ENCODE measurements at places on chromosomes 3 and 15.

DNA sequence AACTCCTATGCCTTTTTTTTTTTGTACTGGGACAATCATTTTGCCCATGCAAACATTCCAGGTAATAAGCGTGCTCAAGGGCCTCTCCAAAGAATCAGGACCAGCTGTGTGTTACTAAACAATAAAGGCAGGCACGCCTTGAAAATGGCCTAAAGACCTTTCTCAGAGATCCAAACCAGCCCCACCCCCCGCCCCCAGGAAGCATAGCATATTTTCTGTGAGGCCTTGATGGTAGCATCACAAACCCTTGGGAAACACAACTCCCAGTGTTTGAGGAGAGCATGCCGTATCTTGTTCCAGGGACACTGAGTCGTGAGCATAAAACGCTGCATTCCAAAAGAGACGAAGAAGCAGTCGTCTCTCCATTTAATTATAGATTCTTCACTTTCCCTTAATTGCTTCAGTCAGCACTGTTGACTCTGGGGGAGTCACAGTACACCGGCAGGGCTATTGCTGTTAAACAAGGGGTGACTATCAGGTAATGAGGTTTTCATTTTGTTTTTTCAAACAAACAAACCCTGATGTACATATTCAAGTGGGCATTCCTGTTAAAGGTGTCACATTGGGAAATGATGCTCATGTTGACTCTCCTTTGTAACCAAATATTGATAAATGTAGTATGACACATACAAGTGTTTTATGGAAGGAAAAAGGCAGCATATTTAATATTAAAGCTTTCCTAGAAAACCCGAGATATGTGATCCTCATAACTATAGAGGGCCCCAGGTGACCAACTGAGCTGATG lies 4.4 kb upstream of the TPM1 start:
- no peak for DNase-seq

DNA sequence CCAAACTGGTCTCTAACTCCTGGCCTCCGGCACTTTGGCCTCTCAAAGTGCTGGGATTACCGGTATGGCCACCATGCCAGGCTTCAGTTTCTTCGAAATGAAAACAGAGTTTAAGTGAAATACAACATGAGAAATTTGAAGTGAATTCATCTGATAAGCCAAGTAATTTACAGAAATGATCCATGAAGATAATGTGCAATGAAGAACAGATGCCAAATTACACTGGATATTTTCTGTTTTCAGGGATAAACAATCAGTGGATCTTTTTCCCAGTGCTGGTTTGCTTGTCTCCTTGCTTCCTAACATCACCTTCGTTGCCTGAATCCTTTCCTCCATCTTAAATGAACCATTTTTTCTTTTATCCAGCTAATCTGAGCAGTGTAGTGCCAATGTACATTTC lies 46.2 kb upstream of the SUCLG2 start:
- no peak for DNase-seq

DNA sequence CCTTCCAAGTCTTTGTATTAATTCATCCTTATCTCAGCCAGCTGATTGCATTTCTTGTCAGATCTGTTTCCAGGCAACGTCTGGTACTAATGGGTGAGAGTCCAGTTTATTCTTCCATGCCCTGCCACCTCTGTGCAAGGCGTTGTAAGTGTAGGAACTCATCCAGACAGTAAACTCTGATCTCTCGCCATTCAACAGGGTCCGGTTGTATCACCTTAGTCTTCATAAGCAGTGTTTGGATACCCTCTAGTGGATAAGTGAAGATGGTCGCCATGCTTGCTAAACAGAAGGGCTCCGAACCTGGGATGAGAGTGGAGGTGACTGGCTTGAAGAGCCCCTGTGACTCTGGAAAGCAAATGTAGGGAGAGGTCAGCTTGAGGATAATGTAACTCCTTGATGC lies 51.6 kb upstream of the CMTM7 start:
- DNase-seq, result peak; percentile 26

- peak; percentile 60 for DNase-seq
Observed at GRCh38 chr3:197083486-197083885, 53.9 kb upstream of the MELTF start.

DNA sequence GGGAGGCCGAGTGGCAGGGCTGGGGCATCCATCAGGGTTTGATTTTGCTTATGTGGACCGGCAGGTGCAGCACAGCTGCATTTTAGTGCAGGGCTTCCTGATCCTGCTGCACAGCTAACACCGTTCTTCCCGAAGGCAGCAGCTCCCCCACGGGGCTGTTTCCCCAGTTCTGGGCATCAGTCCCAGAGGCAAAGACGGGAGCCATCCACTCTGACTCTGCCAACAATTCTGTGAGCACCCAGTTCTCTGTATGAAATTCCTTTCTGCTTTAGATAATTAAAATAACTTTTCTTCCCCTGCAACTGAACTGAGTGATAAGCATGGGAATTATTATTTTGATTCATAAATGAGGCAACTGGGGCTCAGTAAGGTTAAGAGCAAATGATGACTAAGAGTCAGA lies 262.9 kb upstream of the ATP10A start:
- DNase-seq, result no peak

- no peak for DNase-seq
Observed at GRCh38 chr3:127411083-127411727, 123.4 kb upstream of the PRR20G start.

GRCh38 chr3:57158325-57158724 lies 6.8 kb downstream of the IL17RD start:
- no peak for DNase-seq

GRCh38 chr3:129687586-129688125 lies 81.2 kb upstream of the PLXND1 start:
- DNase-seq, result no peak

- peak; percentile 34 for DNase-seq
Observed at GRCh38 chr15:50315814-50316630, 39.0 kb downstream of the GABPB1 start.

- peak; percentile 8 for DNase-seq
Observed at GRCh38 chr15:48084759-48085590, 35.8 kb upstream of the SLC24A5 start.

DNA sequence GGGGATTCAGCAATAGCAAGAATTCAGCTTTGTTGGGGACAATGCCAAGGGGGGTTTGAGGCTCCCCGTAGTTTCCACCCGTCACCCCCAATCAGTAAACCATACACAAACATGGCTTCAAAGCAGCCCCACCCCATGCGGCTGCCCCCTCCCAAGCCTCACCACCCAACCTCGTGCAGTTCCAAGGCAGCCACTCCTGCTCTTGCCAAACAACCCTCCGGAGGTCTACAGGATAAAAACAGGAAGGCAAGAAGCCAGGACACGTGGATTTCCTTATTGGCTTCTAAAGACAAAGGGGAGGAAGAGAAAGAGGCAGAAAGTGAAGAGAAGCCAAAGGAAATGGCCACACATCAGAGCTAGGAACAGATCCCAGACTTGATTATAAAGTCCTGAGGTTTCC lies 121.1 kb downstream of the SHQ1 start:
- no peak for DNase-seq

- no peak for DNase-seq
Observed at GRCh38 chr3:157427901-157428300, 8.7 kb upstream of the PTX3 start.

DNA sequence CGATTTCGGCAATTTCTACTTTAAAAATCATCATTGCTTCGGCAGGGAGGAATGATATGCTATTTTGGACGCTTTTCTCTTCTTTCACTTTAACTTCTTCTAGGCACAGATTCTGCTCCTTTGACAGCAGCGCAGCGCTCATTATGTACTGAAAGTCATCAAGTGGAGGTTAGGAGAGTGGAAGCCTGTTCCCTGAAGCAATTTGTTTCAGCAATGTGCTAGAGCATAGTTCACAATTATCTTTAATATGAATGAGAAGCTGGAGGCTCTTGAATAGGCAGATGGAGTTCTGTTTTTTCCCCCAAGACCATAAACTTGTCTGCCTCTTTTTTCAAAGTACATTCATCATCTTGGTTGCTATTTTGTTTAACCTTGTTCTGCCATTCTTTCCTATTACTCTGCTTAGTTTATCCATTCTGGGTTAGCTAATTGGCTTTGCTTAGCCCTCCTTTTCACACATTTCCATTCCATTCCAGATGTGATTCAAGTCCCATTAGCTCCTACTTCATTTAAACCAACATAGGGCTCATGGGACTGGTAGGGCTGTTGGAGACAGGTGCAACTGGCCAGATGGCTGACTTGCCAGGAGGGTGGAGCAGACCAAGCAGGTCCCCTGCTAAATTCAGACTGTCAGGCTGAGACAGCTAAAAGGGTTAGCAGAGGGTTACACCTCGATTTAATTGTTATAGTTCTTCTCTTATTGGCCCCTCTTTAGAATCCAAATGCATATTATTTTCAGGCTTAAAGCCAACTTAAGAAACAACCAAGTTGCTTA lies 534.7 kb upstream of the CBLB start:
- DNase-seq, result no peak

- DNase-seq, result no peak
Observed at GRCh38 chr15:77126529-77127326, 55.8 kb upstream of the TSPAN3 start.

DNA sequence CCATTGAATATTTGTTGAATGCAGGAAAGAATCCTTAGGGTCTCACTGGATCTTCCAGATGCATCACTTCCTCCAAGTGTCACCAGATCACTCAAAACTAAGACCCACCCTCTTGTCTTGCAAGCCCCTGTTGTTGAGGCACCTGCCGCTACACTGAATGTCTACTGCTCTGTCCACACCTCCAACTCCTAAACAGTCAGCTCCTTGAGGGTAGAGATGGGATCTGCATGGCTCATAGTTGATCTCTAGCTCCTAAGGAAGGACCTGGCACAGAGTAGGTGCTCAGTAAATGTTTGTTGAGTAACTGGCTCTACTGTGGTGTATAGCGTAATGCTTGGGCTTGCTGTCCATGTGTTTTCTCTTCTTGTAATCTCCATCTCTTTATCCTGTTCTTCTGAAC lies 8.8 kb downstream of the SLC6A20 start:
- DNase-seq, result no peak

DNA sequence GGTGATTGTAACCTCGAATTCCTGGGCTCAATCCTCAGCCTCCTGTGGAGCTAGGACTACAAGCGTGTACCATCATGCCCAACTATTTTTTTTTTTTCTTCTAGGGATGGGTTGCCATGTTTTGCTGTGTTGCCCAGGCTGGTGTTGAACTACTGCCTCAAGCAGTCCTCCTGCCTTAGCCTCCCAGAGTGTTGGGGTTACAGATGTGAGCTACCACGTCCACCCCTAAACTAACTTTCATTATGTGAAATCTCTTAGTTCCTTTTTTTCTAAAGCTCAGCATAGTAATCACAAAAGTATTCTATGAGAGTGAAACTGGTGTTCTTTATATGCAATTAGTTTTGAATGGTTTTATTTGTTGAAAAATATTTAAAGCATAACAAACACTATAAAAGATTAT lies 92.1 kb downstream of the XRN1 start:
- DNase-seq, result no peak

DNA sequence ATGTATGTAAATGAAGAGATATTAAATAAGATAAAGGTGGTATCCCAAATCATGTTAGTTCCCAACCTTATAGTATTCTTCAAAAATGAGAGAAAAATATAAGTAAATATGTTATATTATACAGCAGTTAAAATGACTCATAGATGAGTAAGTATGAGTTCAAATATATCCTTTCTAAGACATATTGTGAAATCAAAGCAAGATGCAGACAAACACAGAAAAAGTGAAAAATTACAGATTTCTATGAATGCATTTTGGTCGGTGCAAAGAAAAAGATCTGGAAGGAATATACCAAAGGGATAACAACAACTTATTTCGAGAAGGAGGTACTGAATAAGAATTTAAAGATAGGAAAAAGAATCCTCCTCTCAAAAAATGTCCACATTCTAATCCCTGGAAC lies 181.2 kb upstream of the TTC14 start:
- no peak for DNase-seq

- DNase-seq, result peak; percentile 4
Observed at GRCh38 chr15:63059573-63060216, 17.1 kb downstream of the TPM1 start.

DNA sequence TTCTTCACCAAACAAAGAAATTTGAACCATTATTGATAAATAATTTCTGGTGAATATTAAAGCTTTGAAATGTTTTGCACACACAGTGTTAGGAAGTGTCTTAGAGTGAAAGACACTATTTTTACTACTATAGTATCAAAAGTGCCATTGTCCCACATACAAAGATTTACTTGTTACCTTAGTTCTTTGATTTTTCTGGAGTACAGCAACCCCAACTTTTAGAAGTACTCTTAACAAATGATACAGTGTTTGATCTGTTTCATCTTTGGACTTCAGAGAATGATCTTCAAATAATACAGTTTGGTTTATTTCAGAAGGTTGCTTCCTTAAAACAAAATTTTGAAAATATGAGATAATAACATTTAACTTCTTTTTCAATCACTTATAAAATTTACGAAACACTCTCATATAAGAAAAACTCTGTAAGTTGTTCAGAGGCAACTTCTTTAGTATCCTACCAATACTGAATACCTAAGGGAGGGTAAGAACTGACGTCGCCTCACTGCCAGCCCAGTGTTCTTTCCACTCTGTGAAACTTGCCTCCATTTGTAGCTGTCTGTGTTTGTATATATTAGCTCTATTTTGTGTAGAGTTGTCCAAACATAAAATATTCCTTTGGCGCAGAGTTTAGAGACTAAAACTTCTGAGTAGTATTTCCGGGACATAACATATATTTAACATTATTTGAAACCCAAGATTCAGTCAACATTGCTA lies 464.2 kb downstream of the LPP start:
- DNase-seq, result no peak

DNA sequence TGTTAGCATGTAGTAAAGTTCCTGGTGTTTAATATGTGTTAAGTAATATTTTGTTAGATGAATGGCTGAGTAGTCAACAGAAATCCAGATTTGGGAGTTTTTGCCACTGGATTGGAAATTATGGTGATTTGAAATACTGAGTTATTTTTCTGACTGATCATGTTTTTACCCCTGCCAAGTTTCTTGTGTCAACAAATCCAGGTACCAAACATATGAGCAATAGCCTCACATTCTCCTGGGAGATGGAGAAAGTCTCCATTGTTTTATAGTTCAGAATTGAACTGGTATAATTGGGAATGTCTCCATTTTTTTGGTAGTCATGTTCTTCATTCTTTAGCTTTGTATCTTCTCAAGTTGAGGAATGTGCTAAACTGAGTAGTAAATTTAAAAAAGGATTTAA lies 767.2 kb upstream of the LMCD1 start:
- no peak for DNase-seq

GRCh38 chr3:174347474-174348138 lies 511.5 kb upstream of the NAALADL2 start:
- no peak for DNase-seq

DNA sequence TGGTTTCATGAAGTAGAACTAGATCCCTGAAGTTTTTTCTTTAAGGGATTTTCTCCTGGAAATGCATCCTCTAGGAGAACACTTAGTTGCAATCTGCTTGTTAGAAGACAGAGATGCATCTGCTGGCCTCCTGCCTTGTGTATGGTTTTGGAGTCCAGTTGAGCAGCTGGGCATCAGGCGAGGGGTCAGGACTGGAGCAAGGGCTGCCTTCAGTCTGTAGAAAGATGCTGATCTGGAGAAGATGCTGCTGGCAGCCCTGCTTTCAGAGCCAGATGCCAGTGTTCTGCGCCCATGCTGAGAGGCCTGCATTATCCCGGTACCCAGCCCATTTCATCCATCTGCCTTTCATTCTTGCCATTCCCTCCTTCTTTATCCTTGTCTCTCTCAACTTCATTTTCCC lies 77.4 kb downstream of the CHCHD6 start:
- DNase-seq, result no peak

- DNase-seq, result peak; percentile 23
Observed at GRCh38 chr3:98730338-98730737, 32.8 kb upstream of the ST3GAL6 start.

Measured in RCC 7860 (cell line).